HCT116 (cell line): ENCODE measurements at places on chromosomes 16 and 17.

- no peak for DNase-seq
These were observed 44.6 kb upstream of the GSE1 start for GRCh38 chr16:85568519-85568918.

GRCh38 chr16:13529193-13529982 is 390.6 kb upstream of the ERCC4 start:
- DNase-seq: no peak

DNA sequence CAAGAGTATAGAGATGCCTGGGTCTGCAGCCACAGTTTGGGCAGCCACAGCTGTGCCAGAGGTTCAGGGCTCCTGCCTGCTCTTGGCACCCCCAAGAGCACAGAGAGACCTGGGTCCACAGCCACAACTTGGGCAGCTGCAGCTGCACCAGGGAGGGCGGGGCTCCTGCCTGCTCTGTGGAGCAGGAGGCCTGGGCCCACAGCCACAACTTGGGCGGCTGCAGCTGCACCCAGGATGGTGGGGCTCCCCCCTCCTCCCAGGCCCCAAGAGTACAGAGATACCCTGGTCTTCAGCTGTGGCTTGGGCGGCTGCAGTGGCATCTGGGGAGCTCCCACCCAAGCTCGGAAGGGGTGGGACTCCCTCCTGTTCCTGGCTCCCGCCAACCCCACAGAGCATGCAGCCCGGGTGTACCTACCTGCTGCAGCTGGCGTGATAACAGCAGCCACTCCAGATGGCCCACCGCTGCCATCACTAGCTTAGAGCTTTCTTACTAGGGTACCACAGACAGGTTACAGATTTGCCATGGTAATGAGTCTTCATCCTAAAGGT is 72.7 kb downstream of the PHKB start:
- DNase-seq: no peak

GRCh38 chr17:27579897-27580321 is 51.1 kb upstream of the LGALS9 start:
- DNase-seq: no peak

DNA sequence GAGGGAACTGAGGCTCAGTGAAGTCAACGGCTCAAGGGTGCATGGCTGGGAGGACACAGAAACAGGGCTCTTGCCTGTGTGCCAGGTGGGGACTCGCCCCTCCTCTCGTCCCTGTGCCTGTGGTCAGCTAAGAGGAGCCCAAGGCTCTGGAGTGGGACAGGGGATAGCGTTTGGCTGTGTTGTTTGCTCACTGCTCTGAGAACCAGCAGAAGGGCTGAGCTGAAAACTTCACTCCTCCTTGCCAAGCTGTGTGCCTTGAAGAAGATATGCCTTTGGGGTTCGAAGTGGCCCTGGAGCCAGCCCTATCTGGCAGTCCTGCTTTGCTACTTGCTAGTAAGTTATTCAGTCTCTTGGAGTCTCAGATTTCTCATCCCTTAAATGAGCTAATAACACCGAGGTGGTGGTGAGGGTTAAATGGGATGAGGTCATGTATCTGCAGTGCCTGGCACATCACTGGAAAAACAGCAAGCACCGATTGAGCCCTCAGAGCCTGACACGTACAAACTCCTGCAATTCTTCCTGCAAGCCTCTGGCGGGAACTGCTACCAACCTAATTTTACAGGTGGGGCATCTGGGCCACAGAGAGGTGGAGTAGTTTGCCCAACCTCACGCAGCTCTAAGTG is 17.7 kb downstream of the FOXL1 start:
- no peak for DNase-seq

DNA sequence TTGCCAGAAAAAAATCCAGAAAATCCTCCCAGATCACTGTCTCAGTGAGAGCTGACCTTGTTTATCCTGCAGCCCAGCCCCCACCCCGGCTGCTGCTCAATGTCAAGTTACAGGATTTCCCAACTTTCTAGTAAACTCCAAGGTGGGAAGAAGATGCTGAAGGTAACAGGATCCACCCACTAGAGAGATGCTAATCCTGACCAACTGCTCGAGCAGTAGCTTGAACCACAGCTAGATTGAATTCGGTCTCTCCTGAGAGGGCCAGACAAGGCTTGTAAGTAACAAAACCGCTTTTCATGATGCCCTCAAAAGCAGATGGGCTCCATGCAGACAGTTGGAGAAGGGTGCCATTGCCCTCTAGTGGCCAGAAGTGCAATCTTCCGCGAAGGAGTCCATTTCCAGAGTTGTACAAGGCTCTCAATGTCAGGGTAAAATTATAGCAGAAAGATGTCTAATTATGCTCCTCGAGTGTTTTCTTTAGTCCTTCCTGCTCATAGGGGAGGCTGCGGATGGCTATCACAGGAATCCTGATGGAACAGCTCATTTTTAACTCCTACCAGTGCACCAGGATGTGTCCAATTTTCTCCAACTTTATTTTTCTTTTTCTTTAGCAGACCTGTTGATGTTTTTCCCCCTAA is 3.9 kb downstream of the CDH11 start:
- DNase-seq: peak; percentile 0

DNA sequence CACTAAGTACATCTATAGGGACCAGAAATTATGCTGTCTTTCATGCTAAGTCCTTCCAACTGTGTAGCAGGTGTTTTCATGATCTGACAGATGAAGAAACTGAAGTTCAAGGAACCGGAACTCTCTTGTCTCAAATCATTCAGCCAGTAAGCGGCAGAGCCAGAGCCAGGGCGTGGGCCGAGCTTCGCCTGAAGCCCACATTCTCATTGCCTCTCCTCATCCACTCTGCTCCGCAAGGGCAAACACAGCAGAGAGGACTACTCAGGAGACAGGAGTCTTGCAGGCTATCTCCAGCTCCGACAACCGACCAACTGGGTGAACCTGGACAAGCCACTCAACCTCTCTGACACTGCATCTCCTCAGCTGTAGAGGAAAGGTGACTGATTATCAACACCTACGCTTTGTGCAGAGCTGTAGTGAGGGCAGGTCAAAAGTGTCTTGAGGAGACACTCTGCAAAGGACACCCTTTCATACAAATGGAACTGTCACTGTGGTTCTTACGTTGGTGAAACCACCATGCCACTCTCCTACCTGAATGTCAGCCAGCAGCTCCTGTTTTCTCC is 72.9 kb downstream of the CYTH1 start:
- DNase-seq: no peak

GRCh38 chr16:12455287-12455798 is 348.3 kb downstream of the CPPED1 start:
- peak; percentile 6 for DNase-seq

GRCh38 chr17:67689534-67690177 is 28.1 kb upstream of the NOL11 start:
- DNase-seq: peak; percentile 57

- DNase-seq: no peak
These were observed 4.8 kb downstream of the SOX8 start for GRCh38 chr16:986411-986810.
